ENCODE measurements at places on chromosomes 7 and 10. TPM values are rescaled to one million over a fixed set of nuclear protein-coding genes. Genes with fewer than 3 reads are reported as not detected.

DNA sequence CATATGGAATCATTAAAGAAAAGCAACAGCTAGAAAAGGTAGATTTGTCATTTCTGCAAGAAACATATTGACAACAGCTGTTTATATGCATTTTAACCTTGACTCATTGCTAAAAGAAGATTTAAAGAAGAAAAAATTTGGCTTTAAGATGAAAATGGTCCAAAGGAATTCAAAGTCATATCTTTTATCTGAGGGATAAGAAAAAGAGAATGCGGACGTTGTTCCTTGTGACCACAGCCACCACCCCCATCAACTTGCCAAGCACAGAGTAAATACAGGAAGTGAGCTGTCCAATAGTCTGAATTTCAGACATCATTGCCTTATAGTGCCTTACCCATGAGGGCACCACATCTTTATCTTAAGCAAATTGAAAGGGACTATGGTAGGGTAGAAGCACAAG lies 7.3 kb upstream of the CRPPA start:
- no peak for DNase-seq

DNA sequence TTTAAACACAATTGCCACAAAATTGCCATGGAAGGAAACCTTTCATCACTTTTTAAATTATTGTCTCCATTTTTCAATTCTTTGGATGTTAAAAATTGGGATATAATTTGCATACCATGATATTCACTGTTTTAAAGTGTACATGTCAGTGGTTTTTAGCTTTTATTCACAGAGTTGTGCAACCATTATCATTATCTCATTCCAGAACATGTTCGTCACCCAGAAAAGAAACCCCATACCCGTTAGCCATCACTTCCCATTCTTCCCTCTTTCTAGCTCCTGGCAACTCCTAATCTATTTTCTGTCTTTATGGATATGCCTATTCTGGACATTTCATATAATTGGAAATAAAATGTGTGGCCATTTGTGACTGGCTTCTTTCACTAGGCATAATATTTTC lies 260.3 kb upstream of the FERD3L start:
- no peak for DNase-seq

DNA sequence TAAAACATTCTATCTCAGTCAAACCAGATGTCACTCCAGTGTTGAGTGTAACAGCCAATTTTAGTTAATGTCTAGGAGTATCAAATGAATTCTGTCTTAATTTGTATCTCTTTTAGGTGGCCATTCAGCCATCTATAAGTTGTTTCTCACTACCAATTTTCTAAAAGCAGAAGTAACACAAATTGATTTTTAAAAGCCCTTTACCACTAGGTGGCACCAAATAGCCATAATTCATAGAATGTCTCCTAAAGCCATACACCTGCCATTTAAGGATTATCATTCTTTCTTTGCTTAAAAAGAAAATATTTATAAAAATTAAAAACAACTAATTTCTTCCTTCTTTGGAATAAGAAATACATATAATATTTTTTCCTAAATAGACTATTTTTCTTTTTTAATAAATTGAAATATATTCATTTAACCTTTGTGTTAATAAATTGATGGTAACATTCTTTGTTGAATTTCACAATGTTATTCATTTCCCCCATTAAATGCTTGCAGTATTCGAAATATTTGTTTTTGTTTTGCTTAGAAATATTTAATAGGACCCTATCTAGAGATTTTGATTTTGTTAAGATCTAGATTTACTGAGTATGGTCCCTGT lies 107.8 kb upstream of the PPP1R3A start:
- peak; percentile 35 for DNase-seq

DNA sequence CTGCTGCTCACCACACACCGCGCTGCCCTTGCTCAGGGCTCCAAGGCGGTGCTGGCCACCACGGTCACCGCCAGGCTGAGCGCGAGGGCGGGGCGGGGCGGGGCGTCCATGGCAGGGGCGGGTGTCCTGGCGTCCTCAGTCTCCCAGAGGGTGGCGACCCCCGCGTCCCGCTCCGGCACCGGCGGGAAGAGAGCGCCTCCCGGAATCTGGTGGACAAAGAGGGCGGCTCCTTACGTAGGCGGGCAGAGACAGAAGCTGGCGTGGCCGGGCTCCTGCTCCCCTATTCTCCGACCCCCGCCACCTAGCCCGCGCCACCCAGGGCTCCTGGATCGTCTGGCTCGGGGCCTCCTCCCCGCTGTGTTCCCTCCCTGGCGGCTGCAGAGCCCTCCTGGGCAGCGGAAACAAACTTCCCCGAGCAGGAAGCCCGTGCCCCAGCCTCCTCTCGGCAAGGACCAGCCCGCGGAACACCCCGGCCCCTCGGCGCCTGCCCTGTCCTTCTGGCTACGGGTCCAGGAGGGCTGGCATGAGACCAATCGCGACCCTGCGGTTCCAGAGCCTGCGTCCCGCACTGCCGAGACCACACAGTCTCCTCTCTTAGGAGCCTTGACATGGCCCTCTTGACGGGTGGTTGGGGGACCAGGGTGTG lies 133.8 kb upstream of the ZNF92 start:
- DNase-seq, result peak; percentile 74

DNA sequence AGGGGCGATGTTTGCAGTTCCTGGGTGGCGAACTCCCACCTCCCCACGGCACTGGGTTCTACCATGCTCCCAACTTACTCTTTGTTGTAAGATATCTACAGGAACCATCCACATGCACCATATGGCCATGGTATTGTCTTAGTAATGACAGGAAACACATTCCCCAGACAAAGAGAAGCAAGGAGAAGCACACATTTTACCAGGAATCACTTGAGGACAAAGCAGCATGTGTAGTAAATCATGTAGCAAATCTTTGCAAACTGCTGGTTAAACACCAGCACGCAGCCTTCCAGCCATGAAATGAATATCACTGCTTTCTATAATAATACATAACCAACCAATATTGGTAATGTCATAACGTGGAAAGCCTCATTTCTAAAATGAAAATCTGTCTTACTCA lies 101.2 kb downstream of the NRP1 start:
- no peak for DNase-seq

Gene STAG3
- 1.1 TPM for total RNA-seq
